RPMI7951 (cell line): ENCODE measurements at places on chromosomes 3 and 15. TPM values are rescaled to one million over a fixed set of nuclear protein-coding genes. Genes with fewer than 3 reads are reported as not detected.

DNA sequence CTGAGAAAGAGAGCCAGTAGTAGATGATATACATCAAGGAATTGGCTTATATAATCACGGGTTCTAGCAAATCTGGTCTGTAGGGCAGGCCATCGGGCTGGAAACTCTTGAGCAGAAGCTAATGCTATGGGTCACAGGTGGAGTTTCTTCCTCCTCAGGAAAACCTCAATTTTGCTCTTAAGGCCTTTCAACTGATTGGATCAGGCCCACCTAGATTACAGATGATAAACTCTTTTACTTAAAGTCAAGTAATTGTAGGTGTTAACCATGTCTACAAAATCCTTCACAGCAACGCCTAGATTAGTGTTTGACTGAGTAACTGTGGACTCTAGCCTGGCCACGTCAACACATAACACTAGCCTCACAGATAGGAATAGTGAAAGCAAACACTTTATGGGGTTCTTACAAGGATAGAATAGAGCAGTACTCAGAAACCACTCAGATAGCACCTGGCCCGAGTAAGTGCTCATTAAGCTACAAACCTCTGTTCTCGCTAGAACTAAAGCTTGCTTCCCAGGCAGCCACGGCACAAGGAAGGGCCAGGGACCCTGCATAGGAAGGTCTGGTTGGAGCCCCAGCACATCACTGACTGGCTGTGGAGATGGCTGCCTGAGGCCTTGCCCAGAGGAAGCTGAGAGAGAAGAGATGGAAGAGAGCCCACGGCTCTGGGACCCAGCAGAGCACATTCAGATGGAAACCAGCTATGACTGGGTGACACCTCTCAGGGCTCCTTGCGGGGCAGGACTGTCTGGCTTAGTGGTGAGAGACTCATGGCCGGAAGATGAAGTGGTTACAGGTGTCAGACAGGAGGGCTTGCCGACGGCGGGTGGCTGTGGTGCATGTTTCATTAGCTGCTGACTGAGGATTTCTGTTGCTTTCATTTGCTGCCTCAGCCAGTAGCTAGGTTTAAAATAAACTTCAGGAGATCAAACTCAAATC, 202.5 kb upstream of the TLE3 start:
- no peak for DNase-seq

GRCh38 chr15:59887211-59887610, 116.9 kb upstream of the FOXB1 start:
- DNase-seq = no peak

DNA sequence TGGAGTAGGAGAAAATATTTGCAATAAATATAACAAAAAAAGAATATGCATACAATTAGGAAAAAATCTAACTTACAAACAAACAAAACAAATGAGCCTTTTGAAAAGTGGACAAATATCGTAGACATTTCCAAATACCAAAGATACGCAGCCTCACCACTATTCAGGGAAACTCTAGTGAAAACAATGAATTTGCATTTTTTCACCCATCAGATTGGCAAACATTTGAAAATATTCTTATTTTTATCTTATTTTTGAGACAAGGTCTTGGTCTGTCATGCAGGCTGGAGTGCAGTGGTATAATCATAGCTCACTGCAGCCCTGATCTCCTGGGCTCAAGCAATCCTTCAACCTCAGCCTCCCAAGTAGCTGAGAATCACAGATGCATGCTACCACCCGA, 15.5 kb downstream of the AP3S2 start:
- DNase-seq = no peak

DNA sequence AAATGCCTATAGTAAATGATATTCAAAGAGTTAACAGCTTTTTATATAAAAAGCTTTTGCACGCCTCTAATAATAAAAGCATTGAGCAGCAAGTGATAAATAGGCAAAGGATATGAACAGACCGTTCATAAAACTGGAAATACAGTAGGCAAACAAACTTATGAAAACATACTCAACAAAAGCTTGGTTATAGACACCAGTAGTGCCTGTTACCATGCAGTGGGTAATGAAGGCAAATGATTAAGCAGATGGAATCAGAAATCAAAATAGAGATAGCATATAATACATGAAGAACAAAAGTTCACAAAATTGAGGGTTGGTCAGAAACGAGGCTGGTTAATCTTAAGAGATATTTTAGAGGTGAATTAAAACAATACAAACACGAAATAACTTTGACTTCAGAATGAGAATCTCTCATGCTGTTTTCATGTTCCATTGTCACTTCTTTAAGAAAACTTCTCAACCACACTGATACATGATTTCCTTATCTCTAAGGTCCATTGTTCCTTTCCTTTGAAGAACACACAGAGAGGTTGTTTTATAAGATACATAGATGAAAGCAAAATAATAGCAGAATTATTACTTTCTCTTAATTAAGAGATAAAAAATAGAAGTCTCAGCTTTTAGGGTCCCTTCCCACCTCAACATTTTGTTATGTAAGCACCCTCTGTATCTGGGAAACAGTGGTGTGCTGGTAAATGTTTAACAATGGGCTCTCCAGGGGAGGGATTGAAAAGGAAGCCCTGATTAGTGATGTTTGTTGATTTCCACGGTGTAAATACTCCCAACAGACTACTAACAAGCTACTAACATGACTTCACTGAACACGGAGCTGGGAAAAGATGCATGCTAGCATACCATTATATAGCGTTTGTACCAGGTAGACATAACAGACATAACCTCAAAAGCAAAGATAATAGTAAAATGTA, 12.6 kb downstream of the RASGRP1 start:
- DNase-seq = no peak

- no peak for DNase-seq
Measured at GRCh38 chr3:128714887-128715491, 11.0 kb upstream of the RAB7A start.

GRCh38 chr3:6521369-6522113, 339.4 kb upstream of the GRM7 start:
- DNase-seq = no peak

- DNase-seq = no peak
Measured at GRCh38 chr3:70557976-70558375, 245.5 kb upstream of the MDFIC2 start.

DNA sequence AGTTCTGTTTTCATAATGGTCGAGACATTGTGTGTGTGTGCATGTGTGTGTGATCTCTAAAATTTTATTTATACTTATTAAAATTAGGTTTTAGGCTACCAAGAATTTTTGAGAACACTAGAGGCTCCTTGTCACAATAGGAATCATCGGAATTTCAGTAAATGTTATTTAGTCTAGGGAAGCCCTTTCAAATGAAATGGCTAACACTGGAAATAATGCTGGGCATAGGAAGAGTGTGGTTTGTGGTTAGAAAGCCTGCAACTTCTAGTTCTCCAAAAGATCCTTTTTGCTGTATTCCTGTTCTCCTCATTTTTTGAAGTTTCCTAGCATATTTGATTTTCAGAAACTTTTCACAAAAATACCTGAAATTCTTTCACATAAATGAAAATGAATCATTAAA, 92.5 kb upstream of the MBNL1 start:
- peak; percentile 65 for DNase-seq

DNA sequence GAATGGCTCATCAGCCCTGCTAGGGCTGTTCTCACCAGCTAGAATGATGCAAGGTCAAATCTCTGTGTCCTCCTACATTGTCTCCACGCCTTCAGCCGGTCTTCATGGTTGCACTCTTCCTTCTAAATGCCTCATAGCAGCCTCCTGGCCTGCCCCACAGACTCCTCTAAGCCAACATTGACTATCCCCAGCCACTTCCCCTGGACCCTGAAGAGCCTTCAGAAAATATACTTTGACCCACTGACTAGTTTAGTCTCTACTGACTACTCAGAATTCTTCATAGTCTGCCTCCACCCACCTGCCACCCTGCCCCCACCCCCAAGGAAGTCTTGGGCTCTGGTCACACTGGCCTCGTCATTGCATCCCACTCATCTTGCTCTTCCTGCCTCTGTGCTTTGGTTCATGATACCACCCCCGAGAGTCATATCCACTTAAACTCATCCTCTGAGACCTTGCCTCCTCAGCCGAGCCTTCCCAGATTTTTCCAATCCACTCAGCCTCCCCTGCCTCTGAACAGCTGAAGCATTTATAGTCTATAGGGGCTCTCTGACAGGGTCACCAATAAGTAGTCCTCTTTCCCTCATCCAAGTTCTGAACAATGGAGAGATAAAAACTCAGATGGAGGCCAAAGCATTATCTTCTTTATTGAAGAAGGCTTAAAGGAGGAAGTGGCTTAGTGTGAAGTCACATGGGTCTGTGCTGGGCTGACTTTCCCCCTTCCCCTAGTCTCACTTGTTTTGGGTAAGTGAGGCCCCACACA, 9.5 kb upstream of the DOCK3 start:
- DNase-seq = no peak

GRCh38 chr3:159634483-159634882, 354.2 kb upstream of the IL12A start:
- DNase-seq = peak; percentile 69

GRCh38 chr3:122004107-122004506, 17.9 kb downstream of the ILDR1 start:
- no peak for DNase-seq

DNA sequence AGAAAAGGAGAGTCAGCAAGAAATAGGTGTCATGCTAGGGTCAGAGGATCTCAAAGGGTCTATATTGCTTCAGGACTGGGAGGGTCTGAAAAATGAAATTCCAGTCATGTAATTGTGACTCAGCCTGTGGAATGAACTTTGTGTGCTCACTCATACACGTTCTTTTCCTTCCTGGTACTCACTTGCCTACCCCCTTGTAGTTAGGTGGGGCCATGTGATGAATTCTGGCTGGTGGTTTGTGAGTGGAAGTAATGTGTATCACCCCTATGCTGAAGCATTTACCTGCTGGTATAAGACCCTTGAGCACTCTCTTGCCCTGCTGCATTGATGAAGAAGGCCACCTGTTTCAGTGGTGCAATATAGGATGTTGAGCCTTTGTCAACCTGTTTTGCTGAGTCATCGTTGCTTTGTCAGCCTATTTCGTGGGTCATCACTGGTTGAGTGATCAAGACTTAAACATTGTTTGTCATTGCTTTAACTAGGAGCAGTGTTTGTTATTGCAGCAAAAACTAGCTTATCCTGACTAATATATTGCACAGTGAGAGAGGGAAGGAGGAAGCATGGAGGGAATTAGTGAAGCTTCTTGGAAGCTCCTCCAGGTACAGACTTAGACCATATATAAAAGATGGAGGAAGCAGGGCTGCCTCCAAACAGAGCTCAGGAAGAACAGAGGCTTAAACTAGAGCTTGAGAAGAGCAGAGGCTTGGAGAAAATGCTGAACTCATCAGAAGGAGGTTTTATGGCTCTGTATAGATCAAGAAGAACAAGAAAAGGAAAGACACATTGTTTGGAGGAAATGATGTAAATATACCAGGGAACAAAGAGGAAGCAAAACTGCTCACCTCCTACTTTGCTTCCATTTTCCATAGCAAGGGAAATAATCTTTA, 28.9 kb downstream of the TLNRD1 start:
- peak; percentile 18 for DNase-seq

GRCh38 chr15:77497110-77497737, 76.5 kb downstream of the HMG20A start:
- DNase-seq = peak; percentile 95

DNA sequence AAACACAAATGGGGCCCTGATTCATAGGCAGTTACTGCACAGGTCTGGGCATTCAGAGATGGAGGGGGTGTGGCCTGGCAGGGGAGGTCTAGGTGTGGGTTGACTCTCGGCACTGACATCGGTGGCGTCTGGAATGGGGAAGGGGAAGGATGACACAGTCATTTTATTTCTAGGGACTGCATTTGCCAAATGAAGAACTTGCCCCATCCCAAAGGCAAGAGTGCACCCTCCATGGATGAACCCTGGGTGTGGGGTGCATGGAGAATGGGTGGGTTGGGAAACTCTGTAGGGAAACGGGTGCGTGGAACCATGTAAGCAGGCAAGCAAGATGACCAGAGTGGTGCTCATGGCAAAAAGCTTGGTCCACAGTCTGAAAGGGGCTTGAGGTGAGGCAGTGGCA, 24.5 kb downstream of the SLC6A20 start:
- DNase-seq = no peak

DNA sequence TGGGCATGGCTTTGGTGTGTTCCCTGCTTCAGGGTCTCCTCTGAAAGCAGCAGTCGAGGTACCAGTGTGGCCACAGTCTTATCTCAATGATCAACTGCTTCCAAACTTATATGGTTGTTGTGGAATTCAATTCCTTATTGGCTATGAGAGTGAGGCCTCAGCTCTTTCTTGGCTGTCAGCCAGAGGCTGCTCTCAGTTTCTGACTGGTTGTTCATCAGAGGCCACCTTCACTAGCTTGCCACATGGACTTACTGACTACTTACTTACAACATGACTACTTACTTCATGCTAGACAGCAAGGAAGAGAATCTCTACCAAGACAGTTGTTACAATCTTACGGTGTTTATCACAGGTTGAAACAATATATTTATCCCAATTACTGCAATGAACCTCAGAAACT, 789.2 kb downstream of the DIPK2A start:
- no peak for DNase-seq

DNA sequence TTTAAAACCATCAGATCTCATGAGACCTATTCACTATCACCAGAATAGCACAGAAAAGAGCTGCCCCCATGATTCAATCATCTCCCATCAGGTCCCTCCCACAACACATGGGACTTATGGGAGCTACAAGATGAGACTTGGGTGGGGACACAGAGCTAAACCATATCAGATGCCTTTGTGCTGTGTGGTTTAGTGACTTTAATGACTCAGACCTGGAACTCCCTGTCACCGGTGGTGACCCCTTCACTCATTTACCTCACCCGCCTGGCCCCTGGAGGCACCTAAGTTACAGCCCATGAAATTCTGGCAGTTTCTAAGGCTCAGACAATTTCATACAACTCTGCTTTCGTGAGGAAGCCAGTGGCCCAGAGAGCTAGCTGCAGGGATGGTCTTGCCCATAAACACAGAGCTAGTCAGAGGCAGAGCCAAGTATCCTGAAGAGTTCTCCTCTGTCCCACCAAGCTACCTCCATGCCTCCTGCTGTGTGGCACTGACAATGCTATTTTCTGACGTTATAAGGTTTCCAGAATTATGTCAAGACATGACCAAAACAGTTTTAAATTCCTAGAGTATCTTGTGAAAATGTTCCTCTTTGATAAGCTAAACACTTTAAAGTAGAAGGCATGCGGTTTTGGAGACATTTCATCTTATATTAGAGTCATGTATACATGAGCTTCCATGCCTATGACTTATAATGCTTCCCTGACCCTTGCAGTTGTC, 231.1 kb upstream of the IL12A start:
- peak; percentile 67 for DNase-seq

DNA sequence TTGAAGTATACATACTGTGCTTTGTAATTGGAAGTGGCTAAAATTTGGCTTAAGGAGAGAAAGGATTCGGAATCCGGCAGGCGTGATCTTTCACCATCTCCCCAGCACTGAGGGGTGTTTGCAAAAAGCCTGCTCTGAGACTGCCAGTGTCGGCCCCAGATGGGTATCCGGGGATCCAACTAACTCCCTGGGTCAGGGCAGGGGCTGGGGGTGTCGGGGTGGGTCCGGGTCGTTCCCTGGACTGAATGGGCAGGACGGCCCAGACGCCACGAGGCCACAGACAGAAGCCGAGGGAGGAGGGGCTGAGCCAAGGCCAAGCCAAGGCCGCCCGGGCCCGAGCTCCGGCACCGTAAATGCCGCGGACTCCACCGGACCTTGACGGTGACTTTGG, 349 bp downstream of the PPIB start:
- no peak for DNase-seq

FAM227B gene
- 6.4 and 7.7 TPM in 2 replicates for total RNA-seq

KLF13 gene
- 60.3 and 75.6 TPM in 2 replicates for total RNA-seq

ARGFX gene
- total RNA-seq = not detected in 2 replicates

ATP10A gene
- total RNA-seq = not detected in 2 replicates

PYGO1 gene
- total RNA-seq = 9.7 and 11.3 TPM in 2 replicates

GPR62 gene
- not detected in 2 replicates for total RNA-seq

UPK1B gene
- total RNA-seq = not detected in 2 replicates

SERPINI1 gene
- 1.9 TPM in 2 replicates for total RNA-seq

NPHP3 gene
- 18.1 and 21.4 TPM in 2 replicates for total RNA-seq

SLC28A2 gene
- total RNA-seq = not detected in 2 replicates
